ENCODE measurements at places on chromosomes 3 and 15.

GRCh38 chr3:133890972-133891644 is 4.6 kb downstream of the RAB6B start:
- DNase-seq: no peak

GRCh38 chr3:79846148-79846933 is 78.5 kb upstream of the ROBO1 start:
- DNase-seq: no peak

DNA sequence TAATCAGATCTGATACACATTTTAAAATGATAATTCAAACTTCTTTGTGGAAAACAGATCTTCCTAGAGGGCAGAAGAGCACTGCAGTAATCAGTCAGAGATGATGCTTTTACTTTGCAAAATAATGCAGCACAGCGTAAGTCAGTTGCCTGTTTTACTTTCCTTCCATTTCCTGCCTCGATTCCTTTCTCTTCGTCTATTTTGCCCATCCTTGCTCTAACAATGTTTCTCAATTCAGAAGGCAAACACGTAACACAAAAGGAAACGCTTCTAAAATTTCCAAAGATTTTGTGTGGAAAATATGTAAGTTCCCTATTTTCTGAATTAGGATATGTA is 119.9 kb downstream of the P3H2 start:
- DNase-seq: no peak

DNA sequence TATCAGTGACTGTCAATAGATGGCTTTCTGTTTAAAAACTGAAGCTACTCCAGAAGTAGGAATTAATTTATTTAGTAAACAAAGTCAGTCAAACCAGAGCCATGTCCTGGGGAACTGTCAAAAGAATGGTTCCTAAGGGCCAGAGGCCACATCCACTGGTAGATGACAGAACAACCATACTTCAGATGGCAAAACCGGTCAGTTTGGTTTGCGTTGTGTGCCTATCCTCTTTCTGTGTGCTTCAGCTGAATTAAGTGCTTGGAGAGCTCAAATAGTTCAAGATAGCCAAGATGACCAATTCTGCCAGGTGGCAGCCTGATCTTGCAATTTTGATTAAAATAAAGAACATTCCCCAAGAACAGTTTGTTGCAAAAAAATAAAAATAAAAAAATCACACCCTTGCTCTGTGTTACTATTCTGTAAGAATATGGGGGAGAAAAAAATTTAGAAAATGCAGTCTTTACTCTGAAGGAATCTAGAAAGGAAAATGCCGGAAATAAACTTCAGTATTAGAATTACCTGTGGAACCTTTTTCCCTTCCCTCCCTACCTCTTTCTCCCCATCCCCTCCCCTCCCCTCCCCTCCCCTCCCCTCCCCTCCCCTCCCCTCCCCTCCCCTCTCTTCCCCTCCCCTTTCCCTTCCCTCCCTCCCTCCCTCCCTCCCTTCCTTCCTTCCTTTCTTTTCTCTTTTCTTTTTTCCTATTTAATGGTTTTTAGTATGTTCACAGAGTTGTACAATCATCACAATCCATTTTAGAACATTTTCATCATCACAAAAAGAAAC is 2.5 kb downstream of the MAP3K13 start:
- DNase-seq: no peak

- DNase-seq: no peak
These were observed 152.9 kb upstream of the SOX2 start for GRCh38 chr3:181558870-181559269.

- no peak for DNase-seq
These were observed 1.8 kb downstream of the IGDCC3 start for GRCh38 chr15:65375871-65376607.

- no peak for DNase-seq
These were observed 6.9 kb downstream of the NEK11 start for GRCh38 chr3:131033480-131034080.

GRCh38 chr3:32120471-32120870 is 14.1 kb downstream of the GPD1L start:
- no peak for DNase-seq

GRCh38 chr3:25454005-25454927 is 26.2 kb downstream of the RARB start:
- DNase-seq: no peak

- DNase-seq: no peak
These were observed 10.2 kb upstream of the FSIP1 start for GRCh38 chr15:39792844-39793335.

DNA sequence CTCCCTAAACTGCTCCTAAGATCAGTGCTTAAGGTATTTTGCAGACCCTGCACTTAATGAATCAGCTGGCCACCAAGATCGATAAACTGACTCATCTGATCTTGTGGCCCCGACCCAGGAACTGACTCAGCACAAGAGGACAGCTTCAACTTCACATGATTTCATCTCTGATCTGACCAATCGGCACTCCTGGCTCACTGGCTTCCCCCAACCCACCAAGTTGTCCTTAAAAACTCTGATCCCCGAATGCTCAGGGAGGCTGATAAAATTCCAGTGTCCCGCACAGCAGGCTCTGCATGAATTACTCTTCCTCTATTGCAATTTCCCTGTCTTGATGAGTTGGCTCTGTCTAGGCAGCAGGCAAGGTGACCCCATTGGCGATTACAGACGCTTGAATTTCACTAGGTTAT is 13.5 kb downstream of the HTR3E start:
- DNase-seq: peak; percentile 23

Data from activated T-cell treated with anti-CD3 and anti-CD28 coated beads, Interleukin-2, amount 50 U/mL, for 48 hours (primary cell).